ENCODE measurements at places on chromosomes 7 and 10.

DNA sequence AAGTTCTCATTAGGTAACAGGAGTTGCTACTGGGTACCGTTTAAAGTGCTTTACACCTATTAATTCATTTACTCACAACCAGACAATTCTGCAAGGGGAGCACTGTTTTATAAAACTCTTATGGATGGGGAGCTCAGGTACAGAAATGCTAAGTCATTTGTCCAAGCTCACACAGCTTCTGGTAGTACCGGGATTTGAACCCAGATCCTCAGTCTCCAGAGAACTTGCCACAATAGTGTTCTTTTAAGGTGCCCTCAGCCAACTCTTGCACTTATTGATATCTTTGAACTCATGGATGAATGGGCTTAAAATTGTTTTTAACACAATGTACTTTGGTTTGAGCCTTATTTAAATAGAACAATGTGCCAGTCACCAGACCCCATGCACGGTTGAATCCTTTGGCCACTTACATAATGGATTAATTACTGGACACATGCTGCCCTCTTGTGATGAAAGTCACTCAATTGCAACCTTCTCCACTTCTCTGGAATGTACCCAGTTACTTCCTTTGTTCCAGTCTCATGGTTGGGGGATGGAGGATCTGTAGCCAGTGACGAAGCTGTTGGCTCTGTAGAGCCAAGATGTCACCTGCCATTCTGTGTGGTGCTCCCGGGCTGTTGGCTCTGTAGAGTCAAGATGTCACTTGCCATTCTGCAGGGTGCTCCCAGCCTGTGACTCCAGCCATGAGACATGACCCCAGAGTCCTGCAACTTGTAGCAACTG lies 65.6 kb downstream of the NOD1 start:
- no peak for DNase-seq

GRCh38 chr7:137895301-137896221 lies 48.8 kb upstream of the DGKI start:
- no peak for DNase-seq

GRCh38 chr10:125283191-125283835 lies 123.0 kb upstream of the CTBP2 start:
- no peak for DNase-seq

GRCh38 chr10:62384447-62385081 lies 10.4 kb downstream of the ZNF365 start:
- no peak for DNase-seq

- DNase-seq = no peak
These were observed 234.5 kb downstream of the PARD3 start for GRCh38 chr10:34580643-34581042.

DNA sequence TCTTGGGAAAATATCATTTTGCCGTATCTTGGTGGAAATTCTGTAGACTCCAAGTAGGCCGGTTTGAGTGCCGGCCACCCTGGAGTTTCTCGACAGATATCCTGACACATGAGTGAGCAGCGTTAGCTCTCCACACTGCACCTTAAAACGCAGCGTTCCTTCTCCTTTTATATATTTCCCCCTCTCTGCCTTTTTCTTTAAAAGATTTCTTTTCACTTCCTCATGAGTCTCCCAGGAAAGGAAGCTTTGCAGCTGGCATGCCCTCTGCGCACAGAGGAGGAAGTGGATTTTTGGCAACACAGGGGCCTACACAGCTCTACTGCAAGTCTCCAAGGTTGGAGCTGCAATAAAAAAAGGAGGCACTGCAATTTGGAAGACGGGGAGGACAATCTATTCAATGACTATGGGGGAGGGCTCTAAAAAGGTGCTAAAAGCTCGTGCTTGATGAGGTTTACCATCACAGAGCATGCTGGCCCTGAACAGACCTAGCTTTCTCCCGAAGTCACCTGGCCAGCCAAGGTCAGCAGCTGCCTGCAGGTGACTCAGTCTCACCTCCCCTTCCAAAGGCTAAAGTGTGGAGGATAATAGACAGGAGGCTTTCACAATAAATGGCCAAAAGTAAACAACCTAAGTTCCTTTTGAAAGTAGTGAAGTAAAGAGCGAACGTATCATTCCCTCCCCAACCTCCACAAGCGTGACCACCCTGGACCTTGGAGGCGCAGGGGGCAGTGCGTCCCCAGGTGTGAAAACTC lies 252.8 kb downstream of the ZMYND11 start:
- DNase-seq = no peak

DNA sequence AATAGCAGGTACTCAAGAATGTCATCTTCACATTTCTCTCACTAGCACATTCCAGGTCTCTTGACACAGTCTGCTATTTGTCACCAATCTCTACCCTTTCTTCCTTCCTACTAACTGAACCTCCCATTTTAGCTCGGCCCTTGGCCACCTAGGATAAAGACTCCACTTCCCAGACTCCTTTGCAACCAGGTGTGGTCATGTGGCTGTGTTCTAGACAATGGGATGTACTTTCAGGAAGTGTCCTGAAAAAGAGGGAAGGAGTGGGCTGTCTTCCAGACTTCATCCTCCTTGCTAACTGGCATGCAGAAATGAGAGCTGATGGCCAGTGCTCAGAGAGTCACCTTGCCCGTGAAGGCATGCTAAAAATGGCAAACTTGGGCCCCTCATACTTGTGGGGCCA lies 139.2 kb downstream of the AMPH start:
- no peak for DNase-seq

GRCh38 chr10:95414844-95415485 lies 124.2 kb upstream of the PDLIM1 start:
- DNase-seq = no peak

- no peak for DNase-seq
These were observed 91.6 kb downstream of the EGFR start for GRCh38 chr7:55110282-55110992.

DNA sequence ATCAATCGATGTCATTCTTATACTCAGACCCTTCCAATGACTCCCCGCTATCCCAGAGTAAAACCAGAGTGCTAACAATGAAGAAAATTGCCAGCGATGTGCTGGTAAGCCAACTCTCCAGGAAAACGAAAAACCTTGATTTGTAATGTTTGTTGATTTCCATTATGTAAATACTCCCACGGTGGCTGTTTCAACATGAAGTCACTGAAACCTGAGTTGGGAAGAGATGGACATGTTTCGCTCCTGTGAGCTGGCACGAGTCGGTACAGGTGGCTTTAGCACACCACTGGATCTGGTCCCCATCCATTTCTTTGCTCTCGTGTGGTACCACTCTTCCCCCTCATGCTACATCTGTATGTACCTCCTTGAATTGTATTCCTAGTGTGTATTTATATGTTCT lies 52.9 kb downstream of the AP3M1 start:
- DNase-seq = no peak

DNA sequence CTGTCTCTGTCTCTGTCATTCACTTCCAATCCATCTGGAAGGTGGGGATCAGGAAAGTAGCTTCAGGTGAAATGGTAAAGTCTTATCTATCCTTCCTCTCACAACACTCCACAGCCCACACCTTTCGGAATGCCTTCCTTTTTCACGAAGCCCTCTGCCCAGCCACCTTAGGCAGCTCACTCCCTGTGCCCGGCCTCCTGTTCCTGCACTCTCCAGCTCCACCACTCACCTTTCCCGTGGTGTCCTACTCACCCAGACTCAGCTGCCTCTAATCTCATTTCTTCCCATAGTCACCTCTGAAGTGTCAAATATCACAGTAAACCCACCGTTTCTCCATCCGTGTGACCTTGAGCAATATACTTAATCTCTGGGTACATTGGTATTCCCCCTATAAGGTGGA lies 100.9 kb upstream of the C7orf33 start:
- DNase-seq = no peak
